ENCODE measurements at places on chromosomes 2 and 18.

DNA sequence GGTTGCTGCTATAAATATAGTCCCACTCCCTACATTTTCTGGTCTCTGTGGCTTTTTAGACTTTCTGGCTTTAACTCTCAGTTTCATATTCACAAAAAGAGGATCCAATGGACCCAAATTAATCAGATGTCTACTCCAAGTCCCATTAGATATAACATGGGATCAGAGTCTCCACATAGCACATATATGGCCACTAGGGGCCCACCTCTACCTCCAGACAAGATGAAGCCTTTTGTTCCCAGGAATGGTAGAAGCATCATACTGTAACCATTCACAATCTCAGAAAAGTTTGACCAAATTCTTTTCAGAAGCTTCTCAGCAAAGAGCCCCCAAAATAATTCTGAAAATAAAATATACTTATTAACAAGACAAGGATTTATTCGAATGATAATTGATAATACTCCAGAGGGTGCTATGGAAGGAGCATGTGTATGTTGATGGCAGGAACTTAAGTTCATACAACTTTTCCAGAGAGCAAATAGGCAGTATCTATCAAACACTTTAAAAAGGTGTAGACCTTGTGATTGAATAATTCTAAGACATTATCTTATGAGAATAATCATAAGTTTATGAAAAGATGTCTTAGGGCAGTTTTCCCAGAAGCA is 382.3 kb upstream of the CRIM1 start:
- no peak for DNase-seq

- no peak for DNase-seq
These were observed 86.2 kb upstream of the COL5A2 start for GRCh38 chr2:189265696-189266320.

DNA sequence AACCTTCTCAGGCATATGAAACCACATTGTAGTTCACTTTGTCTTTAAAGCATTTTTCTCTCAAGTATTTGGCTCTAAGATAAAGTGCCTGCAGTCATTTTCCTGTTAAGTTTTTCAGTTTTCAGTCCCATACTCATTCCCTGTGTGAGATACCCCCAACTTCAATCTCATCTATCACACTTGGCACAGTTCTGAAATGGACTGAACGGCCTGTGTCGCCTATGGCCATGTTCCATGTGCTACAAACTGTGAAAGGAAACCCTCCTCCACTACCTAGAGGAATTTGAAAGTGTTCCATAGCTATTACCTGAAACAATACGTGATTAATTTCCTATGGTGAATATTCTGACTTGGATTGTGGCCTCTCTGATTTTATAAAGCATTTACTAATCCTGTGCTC is 319.1 kb downstream of the CTNNA2 start:
- DNase-seq, result no peak

- no peak for DNase-seq
These were observed 18.2 kb downstream of the SAG start for GRCh38 chr2:233325814-233326213.

- no peak for DNase-seq
These were observed 257.5 kb downstream of the RND3 start for GRCh38 chr2:150230004-150230403.

GRCh38 chr2:111095434-111095833 is 25.3 kb upstream of the BCL2L11 start:
- no peak for DNase-seq

DNA sequence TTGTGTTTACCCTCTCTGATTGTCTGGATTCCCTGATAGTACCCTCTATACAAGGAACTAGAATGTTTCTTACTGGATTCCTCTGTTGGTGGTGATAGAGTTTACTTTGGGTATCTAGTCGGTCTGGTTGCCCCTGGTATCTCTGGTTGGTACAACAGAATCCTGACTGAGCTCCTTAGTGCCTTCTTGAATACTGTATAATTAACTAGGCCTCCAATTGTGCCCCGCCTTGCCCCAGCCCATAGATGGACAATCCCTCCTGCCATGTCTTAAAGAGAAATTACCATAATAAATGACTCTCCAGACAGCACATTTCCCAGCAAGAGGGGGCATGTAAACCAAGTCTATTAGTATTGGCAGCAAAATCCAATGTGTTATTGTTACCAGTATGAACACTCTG is 2.3 kb downstream of the SCN1A start:
- no peak for DNase-seq

- DNase-seq, result no peak
These were observed 73.9 kb upstream of the HK2 start for GRCh38 chr2:74759986-74760385.

DNA sequence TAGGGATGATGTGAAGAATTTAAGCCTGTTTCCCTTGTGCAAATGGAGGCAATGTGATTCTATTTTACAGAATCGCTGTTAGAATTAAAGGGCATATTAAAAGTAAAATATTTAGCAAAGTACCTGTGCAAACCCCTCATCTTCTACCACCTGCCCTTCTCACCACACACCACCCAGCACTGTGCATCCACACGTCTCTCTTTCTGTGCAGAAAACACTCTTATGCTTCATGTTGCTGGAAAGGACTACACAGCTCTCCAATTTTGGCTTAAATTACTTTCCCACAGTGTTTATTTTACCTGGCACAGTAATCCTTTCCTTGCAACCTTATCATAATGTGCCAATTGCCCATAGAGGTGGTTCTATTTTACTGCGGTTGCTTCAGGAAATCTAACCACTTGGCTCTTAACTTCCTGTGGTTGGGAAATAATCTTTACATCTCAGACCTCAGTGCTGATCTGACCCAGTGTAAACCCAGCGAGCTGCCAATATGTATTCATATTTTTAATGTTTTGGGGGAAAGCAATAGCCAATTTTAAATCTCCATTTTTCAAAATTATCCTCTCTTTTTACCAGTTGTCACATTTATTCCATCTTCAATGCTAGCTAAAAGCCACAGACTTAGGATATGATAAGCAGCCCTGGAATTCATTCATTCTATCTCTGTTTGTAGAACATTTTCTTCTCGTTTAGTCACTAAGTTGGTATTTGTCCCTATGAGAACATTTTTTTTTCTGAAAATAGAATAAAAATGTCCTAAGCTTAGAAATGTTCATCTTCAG is 250.9 kb downstream of the DSEL start:
- DNase-seq, result no peak

GRCh38 chr2:232421189-232421785 is 14.6 kb downstream of the ALPG start:
- no peak for DNase-seq

DNA sequence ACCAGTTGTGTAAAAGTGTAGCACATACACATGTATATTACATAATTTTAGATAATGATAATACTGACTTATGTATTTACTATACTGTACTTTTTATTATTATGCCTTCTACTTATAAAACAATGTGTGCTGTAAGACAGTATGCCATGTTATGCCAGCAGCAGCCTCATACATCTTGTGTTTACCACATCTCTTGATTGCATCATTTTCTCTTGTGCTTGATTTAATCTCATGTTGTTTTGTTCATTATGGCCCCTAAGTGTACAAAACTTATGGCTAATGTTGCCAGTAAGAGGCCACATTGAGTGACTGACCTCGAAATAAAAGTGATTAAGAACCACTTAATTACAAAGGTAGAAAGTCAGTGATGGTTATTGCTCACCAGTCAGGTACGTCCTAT is 128.0 kb upstream of the SP5 start:
- no peak for DNase-seq

- DNase-seq, result no peak
These were observed 88.4 kb downstream of the ACTR2 start for GRCh38 chr2:65316072-65316471.

DNA sequence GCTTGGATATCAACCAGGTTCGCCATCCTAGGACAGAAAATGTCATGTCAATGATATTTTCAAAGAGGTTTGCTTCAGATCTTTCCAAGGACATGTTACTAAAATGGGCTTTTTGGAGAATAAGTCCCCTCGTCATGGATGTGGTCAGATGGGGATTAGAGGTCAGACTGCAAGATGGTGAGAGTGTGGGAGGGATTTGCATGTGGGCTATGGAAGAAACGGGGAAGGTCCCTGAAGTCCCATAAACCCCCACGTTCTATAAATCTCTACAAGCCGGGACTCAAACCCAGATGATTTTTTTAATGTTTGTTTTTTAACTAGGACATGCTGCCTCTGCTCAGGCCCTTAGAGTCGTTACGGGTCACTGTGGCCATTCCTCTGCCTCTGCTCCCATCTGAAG is 37.7 kb upstream of the IGFBP5 start:
- DNase-seq, result no peak

DNA sequence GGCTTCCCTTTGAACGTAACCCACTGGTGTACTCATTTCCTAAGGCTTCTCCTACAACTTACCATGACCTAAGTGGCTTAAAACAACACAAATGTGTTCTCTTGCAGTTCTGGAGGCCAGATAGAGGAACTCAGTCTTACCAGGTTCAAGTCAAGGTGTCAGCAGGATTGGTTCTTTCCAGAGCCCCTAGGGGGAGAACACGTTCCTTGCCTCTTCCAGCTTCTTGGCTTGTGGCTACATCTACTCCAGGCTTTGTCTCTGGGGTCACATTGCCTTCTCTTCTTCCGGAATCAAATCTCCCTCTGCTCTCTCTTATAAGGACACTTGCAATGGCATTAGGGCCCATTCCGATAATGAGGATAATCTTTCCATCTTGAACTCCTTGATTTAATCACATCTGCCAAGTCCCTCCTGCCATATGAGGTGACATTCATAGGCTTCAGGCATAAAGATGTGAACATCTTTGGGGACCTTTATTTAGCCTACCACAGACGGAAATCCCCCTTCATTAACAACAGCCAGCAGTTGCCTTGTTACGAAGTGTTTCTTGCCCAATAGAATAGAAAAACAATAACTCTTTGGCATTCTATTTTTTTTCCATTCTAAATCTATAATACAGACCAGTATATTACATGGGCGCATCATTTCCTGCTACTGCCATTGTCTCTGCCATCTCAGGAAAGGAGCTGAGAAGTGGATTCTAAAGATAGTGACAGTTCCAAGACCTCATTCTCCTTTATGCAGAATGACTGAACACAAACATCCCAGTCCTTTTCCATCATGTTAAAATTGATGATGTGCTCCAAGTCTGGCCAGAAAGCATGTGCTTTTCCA is 362.0 kb downstream of the ZNF521 start:
- DNase-seq, result no peak

DNA sequence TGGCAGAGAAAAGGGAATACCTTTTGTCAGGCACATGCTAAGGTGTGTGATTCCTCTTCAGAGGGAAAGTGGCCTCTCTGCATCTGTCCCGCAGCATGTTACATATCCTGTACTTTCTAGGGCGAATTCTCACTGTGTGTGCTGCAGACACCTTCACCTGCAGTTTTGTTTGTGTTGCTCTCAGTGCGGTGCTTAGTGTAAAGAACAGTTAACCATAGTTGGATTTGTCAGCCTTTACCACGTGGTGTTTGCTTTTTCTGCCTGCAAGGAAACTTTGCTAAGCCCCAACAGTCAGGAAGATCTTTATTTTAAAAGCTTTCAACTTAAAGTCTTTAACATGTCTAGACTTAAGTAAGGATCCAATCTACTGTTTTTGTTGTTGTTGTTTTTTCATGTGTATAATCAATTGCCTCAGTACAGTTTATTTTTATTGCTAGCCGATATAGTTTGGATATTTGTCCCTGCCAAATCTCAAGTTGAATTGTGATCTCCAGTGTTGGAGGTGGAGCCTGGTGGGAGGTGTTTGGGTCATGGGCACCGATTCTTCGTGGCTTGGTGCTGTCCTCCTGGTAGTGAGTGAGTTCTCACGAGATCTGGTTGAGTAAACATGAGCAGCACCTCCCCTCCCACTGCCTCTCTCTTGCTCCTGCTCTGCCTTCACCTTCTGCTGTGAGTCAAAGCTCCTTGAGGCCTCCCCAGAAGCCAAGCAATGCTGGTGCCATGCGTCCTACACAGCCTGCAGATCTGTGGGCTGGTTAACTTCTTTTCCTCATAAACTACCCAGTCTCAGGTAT is 90.6 kb downstream of the SNTG2 start:
- DNase-seq, result no peak

DNA sequence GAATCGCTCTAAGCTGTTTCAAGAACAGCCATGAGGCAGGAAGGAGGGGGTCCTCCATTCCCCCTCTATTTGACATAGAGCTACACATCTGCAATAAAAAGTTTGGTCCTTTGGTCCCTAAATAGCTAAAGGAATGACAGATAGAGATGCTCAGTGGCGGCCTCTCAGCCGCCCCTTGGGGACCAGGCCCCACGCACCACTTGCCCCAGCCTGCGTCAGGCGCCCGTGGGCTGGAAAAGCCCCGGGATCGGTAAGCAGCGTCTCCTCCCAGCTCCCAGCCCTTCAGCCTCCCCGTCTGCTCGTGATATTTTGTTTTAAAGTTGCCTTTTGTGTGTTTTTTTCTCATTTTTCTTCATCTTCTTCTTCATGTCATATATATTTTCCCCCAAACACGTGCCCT is 321.0 kb downstream of the CELF4 start:
- DNase-seq, result no peak

DNA sequence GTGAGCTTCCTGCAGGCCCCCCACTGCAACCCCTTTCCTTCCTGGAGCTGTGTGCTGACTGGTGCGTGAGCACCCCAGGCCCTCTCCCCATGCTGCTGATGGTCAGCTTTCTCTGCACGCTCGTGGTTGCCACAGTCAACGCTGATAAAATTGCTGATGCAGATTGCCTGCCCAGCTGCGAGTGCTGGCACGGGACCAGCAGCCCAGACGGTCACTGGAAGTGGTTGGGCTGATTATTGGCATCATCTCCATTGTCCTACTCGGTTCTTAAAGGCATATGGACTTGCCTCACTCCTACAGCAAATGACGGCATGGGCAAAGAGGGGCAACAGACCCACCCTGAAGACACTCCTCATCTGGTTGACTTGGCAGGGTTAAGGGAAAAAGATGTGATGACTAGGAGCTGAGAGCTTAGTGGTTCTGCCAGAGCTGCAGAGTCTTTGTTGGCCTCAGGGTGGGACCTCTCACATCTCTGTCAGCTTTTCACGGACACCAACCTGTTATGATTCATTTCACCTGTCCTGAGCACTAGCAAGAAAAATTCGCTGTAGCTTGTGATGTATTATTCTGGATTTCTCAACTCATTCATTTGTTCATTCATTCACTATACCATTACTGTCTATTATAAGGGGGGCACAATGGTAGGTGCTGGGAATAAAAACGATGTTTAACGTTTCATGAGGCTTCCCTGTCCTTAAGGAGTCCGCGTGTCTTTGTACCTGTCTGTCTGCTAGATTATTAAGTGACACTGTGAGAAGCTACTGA is 38.4 kb downstream of the PAX8 start:
- DNase-seq, result no peak

All from DMS79 (cell line).